Progenitor cell of endocrine pancreas (in vitro differentiated cells): ENCODE measurements at places on chromosomes 2 and 18.

GRCh38 chr2:38260972-38261371, 116.1 kb downstream of the ATL2 start:
- H3K4me1 ChIP-seq: no peaks in the 10 kb centered on the region
- peaks cover 12% of the 10 kb centered on the region for H3K27me3 ChIP-seq
- no peak overlapping the region for H3K27ac ChIP-seq

GRCh38 chr2:219358170-219359075, 25.9 kb upstream of the RESP18 start:
- peaks cover 4% of the 10 kb centered on the region for H3K4me1 ChIP-seq
- H3K36me3 ChIP-seq: no peaks in the 10 kb centered on the region
- peaks cover 67% of the 10 kb centered on the region for H3K27me3 ChIP-seq
- DNase-seq: no peak
- H3K27ac ChIP-seq: no peak overlapping the region

DNA sequence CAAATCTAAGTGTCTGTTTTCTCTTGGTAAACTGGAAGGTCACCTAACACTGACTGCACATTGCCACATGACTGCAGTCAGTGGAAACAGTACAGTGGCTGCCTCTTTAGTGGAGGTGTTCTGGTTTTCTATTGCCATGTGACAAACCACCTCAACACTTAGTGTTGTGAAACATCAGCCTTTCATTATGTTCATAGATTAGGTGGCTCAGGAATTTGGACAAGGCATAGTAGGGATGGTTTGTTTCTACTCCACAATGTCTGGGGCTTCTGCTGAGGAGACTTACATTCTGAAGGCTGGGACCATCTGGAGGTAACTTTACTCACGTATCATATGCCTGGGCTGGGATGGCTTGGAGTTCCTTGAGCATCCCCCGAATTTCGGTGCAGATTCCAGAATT, 26.5 kb downstream of the CCDC85A start:
- H3K27ac ChIP-seq: no peak overlapping the region
- no peaks in the 10 kb centered on the region for H3K27me3 ChIP-seq
- no peak for DNase-seq
- H3K4me1 ChIP-seq: peaks cover 18% of the 10 kb centered on the region
- H3K36me3 ChIP-seq: peaks cover 4% of the 10 kb centered on the region

DNA sequence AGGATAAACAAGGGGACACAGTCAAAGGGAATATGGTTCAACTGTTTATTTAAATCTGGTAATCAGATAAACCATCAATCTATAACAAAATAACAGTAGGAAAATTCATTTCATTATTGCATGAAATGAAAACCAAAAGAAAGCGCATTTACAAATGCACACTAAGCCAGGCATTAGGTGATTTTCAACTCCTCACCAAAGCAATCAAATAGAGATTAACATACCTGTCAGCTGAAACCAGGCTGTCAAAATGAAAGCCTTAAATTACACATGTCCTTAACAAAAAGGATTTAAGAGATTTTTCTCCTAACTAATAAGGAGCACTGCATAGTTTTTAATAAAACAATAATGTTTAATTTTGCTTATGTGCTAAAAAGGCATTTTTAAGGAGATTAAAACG, 23.0 kb downstream of the STK39 start:
- no peaks in the 10 kb centered on the region for H3K36me3 ChIP-seq
- H3K4me1 ChIP-seq: peaks cover 31% of the 10 kb centered on the region
- peak overlapping the region; percentile 15 for H3K27ac ChIP-seq
- H3K27me3 ChIP-seq: no peaks in the 10 kb centered on the region
- no peak for DNase-seq
- no peak overlapping the region for H3K4me3 ChIP-seq

GRCh38 chr2:210376694-210377093, 61.7 kb upstream of the MYL1 start:
- DNase-seq: no peak
- no peaks in the 10 kb centered on the region for H3K27me3 ChIP-seq
- no peaks in the 10 kb centered on the region for H3K36me3 ChIP-seq
- no peaks in the 10 kb centered on the region for H3K4me1 ChIP-seq

DNA sequence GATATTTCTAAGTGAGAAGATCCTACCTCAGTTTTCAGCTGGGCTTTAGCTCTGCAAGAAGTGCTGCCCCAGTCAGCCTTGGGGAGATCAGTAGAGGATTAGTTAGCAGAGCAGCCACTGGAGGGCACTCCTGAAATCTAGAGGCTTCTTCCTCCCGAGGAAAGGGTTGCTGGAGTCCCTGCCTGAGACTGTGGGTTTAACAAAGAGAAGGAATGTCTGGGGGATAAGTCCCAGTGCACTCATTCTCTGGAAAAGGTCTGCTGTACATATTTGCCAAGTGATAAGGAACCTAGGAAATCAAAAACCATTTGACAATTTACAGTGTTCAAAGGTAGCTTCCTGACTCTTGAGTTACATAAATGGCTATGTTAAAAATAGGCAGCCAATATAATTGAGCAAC, 207.2 kb downstream of the SLC8A1 start:
- no peak overlapping the region for H3K27ac ChIP-seq
- DNase-seq: peak; percentile 15
- no peaks in the 10 kb centered on the region for H3K27me3 ChIP-seq
- no peak overlapping the region for H3K4me3 ChIP-seq
- no peaks in the 10 kb centered on the region for H3K36me3 ChIP-seq

DNA sequence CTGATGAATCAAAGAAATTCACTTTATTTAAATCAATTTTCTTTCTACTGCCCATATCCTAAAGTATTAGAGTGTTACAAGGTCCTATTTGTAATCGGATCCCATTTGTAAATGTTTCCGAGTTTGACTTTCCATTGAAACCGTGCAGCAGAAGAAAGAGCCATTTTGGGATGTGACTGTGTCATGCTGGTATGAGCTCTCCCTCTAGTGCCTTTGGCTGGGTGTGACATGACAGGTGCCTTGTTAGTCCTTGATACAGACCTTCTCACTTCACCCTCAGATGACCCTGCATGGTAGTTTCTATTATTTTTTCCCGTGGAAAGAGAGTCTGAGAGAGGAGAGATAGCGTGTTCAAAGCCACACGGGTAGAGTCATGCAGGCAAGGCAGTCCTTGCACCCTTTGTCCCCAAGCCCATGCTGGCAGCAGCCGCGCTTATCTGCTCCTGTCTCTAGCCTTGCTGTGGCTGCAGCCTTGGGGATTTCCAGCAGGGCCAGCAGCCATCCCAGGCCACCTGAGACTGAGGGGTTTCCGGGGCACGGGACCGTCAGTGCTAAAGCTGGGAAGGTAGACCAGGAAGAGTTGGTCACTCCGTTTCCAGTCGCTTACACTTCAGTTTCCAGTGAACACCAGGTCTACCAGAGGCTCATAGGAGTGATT, 21.4 kb downstream of the CHMP1B start:
- H3K4me3 ChIP-seq: no peak overlapping the region
- peaks cover 10% of the 10 kb centered on the region for H3K36me3 ChIP-seq
- no peaks in the 10 kb centered on the region for H3K4me1 ChIP-seq
- no peak overlapping the region for H3K27ac ChIP-seq
- H3K27me3 ChIP-seq: no peaks in the 10 kb centered on the region

DNA sequence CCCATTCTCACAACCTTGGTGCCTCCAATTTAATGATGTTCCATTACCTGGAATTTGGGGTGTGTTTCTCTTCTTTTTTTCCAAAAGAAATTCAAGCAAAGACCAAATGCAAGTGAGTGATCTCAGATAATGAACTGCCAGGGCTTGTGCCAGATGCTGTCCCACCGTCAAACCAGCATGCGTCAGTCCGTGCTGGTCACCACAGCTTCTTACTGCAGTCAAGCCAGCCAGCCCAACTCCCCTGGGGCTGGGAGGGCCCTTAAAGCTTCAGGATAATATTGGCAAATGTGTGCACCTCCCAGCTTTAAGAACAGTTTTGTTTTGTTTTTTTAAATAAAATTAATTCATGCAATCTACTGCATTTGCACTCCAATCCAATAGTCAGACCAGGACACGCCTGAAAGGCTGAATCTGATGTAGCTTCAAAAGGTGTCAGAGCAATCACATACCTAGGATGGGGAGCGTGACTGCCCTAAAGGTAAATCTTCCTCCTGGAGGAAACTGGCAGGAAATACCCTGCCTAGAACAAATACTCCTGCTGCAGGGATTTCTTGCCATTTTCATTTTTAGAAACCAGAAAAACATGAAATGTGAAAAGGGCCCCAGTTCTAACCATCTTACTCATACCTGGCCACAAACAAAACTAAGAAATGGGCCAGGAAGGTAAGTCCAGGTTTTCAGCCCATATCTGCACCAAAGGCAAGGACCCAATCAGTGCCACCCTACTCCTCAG, 26.8 kb upstream of the SP3 start:
- no peaks in the 10 kb centered on the region for H3K36me3 ChIP-seq
- H3K4me3 ChIP-seq: no peak overlapping the region
- no peak for DNase-seq
- peaks cover 2% of the 10 kb centered on the region for H3K4me1 ChIP-seq
- no peak overlapping the region for H3K27ac ChIP-seq
- H3K27me3 ChIP-seq: peaks cover 37% of the 10 kb centered on the region

- peak overlapping the region; percentile 72 for H3K27ac ChIP-seq
- H3K4me1 ChIP-seq: no peaks in the 10 kb centered on the region
- no peak overlapping the region for H3K4me3 ChIP-seq
- peaks cover 1% of the 10 kb centered on the region for H3K36me3 ChIP-seq
Measured at GRCh38 chr2:7119132-7119835, 202.1 kb downstream of the RNF144A start.

- peaks cover 41% of the 10 kb centered on the region for H3K36me3 ChIP-seq
- H3K4me3 ChIP-seq: no peak overlapping the region
- no peaks in the 10 kb centered on the region for H3K27me3 ChIP-seq
- no peaks in the 10 kb centered on the region for H3K4me1 ChIP-seq
- no peak overlapping the region for H3K27ac ChIP-seq
Measured at GRCh38 chr18:12554796-12555388, 103.0 kb downstream of the SPIRE1 start.

DNA sequence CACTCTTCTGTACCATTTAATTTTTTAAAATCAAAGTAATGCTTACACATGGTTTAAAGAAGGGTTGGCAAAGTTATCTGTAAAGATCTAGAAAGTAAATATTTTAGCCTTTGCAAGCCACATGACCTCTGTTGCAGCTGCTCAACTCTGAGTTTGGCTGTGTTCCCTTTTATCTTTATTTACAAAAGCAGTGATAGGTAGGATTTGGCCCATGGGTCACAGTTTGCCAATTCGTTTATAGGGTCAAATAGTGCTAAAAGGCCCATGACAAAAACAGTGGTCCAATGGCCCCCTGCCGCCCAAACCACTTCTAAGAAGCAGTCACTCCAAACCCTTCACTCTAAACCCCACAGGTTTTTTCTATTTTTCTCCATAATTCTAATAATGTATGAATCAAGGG, 124.8 kb downstream of the PARD3B start:
- peaks cover 24% of the 10 kb centered on the region for H3K4me1 ChIP-seq
- H3K27me3 ChIP-seq: no peaks in the 10 kb centered on the region

DNA sequence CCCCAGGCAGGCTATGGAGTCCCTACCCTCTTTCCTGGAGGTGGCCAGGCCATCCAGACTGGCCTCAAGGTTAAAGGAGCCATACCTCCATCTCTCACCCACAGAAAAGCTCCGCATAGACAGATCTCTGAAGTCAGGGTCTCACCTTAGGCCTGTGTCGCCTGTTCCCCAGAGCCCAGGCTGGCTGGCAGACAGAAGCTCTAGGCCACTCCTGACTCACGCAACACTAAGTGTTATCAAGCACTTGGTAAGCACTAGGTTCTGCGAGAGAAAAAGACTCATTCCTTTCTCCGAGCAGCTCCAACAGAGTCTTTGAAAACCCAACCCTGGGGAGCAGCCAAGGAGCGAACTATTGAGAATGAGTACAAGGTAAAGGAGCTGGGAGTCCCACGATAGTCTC, 6.1 kb downstream of the SMAD7 start:
- no peak for DNase-seq
- H3K4me1 ChIP-seq: peaks cover 84% of the 10 kb centered on the region
- H3K36me3 ChIP-seq: peaks cover 7% of the 10 kb centered on the region
- peak overlapping the region; percentile 53 for H3K4me3 ChIP-seq
- H3K27me3 ChIP-seq: no peaks in the 10 kb centered on the region
- H3K27ac ChIP-seq: peak overlapping the region; percentile 9

DNA sequence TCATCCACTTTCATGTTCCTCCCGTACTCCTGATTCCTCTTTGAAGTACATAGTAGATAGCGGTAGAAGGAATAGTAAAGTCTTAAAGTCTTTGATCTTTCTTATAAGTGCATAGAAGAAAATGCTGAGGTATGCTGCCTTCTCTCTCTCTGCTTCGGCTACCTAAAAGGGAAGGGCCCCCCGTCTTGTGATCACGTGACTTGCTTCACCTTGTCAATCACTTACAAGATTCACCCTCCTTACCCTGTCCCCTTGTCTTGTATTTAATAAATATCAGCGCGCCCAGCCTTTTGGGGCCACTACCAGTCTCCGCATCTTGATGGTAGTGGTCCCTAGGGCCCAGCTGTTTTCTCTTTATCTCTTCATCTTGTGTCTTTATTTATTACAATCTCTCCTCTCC, 932.2 kb upstream of the FANCL start:
- H3K27ac ChIP-seq: no peak overlapping the region
- H3K4me1 ChIP-seq: peaks cover 6% of the 10 kb centered on the region
- H3K36me3 ChIP-seq: no peaks in the 10 kb centered on the region
- DNase-seq: no peak

DNA sequence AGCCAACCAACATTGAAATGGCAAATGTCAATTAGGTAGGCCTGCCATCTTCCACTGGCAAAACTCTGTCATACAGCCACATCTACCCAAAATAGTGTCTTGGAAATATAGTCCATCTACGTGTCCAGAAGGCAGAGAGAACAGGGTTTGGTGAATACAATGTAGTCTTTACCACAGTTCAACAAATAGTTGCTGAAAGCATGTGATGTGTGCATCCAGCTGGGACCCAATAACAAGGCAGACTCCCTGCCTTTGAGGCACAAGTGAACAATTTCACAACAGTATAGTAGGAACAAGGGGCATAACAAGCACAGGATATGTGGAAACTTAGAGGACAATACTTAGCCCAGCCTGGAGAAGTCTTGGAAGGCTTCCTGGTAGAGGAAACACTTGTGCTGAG, 72.6 kb downstream of the EVA1A start:
- H3K27ac ChIP-seq: no peak overlapping the region
- peaks cover 3% of the 10 kb centered on the region for H3K36me3 ChIP-seq
- peaks cover 26% of the 10 kb centered on the region for H3K27me3 ChIP-seq
- H3K4me1 ChIP-seq: peaks cover 2% of the 10 kb centered on the region
- DNase-seq: no peak

- no peak for DNase-seq
- H3K27me3 ChIP-seq: peaks cover 57% of the 10 kb centered on the region
- no peaks in the 10 kb centered on the region for H3K36me3 ChIP-seq
- no peak overlapping the region for H3K4me3 ChIP-seq
- peaks cover 3% of the 10 kb centered on the region for H3K4me1 ChIP-seq
- H3K27ac ChIP-seq: no peak overlapping the region
Measured at GRCh38 chr2:120754067-120754960, 18.6 kb downstream of the GLI2 start.
